CD4-positive, alpha-beta T cell treated with Interleukin-2 at 100 ng/mL for 4 hours (primary cell): ENCODE measurements at places on chromosomes 7 and 10.

GRCh38 chr7:151732834-151733592, 143.9 kb downstream of the PRKAG2 start:
- no peak for DNase-seq

DNA sequence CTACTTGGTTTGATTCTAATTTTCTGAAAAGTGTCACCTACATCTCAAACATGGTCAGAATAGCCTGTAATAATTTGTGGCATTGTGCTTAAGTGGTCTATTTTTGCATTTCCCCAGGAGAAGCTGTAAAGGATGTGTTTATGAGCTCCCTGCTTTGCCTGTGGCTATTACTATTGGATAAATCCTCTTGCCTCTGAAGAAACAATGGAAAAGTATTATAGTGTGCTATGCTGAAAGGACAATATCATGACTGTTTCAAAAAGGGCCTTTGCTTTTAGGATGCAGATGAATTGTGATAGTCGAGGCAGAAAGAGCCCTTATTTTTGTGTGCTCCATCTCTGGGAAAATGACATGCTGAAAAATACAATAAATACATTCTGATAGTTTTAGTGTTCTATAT, 94.1 kb upstream of the ARMC3 start:
- no peak for DNase-seq

GRCh38 chr7:36978461-36978860, 254.2 kb upstream of the AOAH start:
- no peak for DNase-seq

DNA sequence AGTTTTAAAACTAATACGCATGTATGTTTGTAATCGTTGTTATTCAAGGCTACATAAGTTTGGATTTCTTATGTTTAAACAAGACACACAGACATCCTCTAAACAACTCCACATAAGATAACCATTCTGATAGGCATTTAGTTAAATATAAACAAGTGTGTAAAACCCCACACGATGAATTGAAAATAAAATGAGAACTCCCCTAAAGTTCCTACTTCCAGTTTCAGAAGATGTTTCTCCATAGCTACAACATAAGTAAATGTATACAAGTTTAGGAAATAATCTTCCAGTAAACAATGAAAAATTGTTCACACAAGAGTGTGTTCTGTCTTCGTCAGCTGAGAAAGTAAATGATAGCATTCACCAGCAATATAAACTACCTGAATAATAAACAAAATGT, 246.8 kb downstream of the RNLS start:
- no peak for DNase-seq

- no peak for DNase-seq
Measured at GRCh38 chr7:84452618-84453017, 258.0 kb upstream of the SEMA3A start.

GRCh38 chr10:58322835-58323209, 12.0 kb upstream of the UBE2D1 start:
- DNase-seq, result no peak

- no peak for DNase-seq
Measured at GRCh38 chr10:32905466-32905865, 52.6 kb downstream of the ITGB1 start.

GRCh38 chr10:99981581-99982199, 28.1 kb downstream of the DNMBP start:
- no peak for DNase-seq

DNA sequence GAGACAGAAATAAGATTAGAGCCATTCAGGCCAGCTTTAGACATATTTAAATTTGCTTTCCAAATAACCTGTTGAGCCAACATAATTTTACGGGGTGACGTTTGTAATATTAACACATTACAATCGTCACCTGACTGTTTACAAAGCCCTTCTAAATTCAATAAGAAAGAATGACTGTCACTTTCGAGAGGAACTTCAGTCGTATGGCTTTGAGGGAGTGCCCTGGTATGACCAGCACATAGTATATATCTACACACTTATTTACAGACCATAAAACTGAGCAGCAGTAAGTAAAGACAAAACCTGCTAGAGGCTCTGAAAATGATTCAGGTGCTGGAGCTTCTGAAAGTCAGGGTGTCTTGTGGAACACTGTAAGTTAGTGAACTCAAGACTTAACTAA, 62.4 kb downstream of the BLNK start:
- DNase-seq, result no peak

DNA sequence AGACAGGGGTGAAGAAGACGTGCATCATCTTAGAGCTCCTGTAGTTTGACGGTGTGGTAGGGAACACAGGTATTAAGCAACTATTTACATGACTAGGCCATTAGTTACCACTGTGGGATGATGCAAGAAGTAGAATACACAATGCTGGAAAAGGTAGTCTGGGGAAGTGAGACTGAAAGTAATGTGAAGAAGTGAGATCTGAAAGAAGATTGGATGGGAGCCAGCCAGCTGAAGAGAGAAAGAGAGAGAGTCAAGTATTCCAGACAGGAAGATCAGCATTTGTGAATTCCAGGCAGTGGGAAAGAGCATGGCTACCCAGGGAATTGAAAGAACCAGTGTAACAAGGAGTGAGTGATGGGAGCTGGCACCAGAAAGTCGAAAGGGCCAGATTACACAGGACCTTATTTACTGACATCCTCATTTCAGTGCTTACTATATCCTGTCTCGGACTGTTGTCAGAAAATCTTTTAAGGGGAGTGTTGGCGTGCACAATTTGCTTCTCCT, 4.0 kb upstream of the CFAP58 start:
- DNase-seq, result no peak
